Activated T-cell treated with anti-CD3 and anti-CD28 coated beads for 4 hours (primary cell): ENCODE measurements at places on chromosomes 2 and 18.

- DNase-seq, result no peak
These were observed 298.3 kb downstream of the TDRD15 start for GRCh38 chr2:21422050-21422449.

- no peak for DNase-seq
These were observed 709 bp downstream of the RAB27B start for GRCh38 chr18:54828986-54829385.

DNA sequence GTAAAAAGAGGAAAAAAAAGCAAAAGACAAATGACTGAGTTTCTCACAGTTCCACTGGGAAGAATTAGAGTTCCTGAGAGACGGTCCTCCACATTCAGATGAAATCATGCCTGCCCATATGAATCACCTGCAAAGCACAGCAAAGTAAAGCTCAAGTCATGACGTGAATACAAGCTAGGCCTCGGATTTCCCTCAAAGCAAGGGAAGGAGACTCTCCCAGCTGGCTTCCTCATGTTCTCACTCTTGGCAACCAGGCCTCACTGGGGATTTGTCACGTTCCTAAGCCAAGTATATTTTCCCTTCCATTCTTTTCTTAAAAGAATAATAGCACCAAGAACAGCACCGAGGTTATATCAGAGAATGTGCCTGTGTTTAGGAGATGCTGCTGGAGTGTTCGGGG is 47.0 kb downstream of the CYP27C1 start:
- no peak for DNase-seq

DNA sequence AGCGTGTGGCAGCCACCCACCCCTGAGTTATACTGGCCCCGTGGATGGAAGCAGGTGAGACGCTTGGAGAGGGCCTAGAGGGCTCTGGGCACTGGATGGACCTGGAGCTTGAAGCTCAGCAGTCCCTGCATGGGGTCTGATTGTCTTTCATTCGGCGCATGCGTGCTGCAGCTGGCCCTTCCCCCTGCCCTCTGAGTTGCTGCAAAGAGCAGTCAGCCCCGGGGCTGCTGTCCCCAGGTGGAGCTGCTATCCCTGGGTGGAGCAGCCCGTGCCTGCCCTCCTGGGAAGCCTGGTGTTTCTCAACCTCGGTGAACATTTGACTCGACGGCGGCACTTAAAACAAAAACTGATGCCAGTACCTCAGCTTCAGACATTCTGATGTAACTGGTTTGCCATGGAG is 29.6 kb downstream of the IGFBP5 start:
- no peak for DNase-seq

DNA sequence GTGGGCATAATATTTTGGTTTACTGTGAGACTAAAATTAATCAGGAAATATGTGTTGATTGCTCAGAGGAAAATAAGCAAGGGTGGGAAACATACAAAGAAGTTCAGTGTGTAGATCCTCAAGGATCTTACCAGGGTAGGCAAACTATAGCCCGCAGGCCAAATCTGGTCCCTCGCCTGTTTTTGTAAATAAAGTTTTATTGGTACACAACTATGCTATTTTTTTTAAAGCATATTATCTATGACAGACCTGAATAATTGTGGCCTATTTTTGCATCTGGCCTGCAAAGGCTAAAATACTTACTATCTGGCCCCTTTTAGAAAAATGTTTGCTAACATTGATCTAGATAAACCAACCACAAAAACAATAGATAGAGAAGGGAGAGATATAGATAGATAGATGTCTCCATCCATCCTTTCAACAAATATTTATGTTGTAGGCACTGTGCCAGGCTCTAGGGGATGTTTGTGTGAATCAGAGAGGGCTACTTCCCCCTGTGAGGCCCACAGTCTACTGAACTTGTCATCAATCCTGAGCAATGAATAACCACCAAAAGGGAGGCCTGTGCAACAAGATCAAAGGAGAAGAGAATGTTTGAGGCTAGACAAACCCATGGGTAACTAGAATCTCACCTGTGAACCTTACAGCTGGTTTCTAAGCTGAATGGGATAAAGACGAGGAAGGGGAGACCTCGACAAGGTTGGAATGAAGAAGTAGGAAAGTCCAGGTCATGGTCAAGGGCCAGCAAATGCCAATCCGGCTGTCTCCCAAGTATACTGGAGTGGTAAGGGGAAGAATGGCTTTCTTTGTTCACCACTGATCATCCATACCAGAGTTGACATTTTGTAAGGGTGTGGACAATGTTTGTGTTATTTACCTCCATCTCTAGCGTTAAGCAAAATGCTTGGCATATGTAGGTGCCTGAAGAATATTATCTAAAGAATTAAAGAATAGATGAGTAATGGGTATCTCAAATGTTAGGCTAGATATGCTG is 23.6 kb downstream of the ALPK2 start:
- DNase-seq, result peak; percentile 30

DNA sequence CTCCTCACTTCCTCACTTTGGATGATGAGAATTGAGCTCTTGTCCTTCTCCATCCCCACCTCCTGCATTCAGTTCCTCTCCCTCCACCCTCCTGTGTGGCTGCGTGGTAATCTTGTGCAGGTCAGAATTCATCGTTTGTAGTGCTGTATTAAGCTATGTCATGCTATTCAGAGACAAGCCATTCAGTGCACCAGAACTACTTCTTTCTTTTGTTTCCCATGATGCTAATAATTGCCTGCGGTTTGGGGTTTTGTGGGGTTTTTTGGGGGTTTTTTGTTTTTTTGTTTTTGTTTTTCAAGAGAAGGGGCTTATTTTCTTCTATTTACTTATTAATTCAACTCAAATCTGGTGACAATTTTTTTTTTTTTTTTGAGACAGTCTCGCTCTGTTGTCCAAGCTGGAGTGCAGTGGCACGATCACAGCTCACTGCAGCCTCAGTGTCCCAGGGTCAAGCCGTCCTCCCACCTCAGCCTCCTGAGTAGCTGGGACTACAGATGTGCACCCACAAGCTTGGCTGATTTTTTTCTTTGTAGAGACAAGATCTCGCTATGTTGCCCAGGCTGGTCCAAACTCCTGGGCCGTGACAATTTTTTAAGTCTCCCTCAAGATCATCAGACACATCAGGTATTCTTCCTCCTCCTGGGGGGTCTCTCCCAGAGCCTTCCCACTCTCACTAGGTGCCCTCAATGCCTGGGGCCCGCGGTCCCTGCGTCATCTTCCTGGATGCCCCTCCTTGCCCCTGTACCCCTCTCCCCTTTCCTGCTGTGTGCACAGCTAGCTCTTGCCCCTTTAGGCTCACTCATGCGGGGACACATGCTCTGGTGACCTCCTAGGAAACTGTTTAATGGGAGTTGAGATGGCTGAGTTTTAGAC is 37.8 kb downstream of the MAL start:
- no peak for DNase-seq

- DNase-seq, result no peak
These were observed 246.4 kb downstream of the KLHL29 start for GRCh38 chr2:23631389-23631788.

GRCh38 chr2:55330541-55331297 is 61.7 kb upstream of the MTIF2 start:
- DNase-seq, result no peak

GRCh38 chr18:9333441-9334328 is 888 bp upstream of the TWSG1 start:
- no peak for DNase-seq

- no peak for DNase-seq
These were observed 9.2 kb downstream of the ONECUT2 start for GRCh38 chr18:57444301-57444759.

DNA sequence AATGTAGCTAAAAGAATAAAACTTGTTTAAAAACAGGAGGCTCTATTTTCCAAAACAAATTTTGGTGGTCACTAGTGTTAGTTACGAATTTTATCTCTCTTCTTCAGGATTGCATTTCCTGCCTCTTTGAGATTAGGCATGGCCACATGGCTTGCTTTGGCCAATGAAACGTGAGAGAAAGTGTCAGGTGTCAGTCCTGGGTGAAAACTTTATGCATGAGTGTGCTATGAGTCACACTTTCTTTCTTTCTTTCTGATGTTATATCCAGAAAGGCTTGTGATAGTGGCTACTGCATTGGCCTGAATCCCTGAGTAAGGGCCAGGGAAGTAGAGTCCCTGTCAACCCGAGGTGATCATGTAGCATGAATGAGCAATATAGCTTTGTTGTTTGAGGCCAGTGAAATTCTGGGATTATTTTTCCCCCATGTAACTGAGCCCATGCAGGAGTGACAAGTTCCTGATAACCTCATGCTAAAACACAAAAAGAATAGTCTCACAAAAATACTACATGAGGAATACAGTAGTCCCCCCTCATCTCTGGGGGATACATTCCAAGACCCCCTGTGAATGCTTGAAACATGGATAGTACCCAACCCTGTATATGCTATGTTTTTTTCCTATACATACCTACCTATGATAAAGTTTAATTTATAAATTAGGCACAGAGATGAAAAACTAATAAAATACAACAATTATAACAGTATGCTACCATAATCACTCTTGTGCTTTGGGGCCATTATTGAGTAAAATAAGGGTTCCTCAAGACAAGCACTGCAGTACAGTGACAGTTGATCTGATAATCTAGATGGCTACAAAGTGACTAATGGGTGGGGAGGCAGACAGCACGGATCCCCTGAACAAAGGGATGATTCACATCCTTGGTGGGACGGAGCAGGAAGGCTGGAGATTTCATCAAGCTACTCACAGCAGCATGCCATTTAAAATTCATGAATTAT is 109.5 kb downstream of the CDC42EP3 start:
- DNase-seq, result no peak

GRCh38 chr2:112803691-112804521 is 19.6 kb upstream of the IL1A start:
- DNase-seq, result no peak

GRCh38 chr2:130869441-130870160 is 32.9 kb downstream of the ARHGEF4 start:
- no peak for DNase-seq

GRCh38 chr2:101781326-101781725 is 83.8 kb downstream of the MAP4K4 start:
- DNase-seq, result no peak

GRCh38 chr2:209821806-209822205 is 50.2 kb downstream of the UNC80 start:
- DNase-seq, result no peak

- DNase-seq, result no peak
These were observed 94.1 kb upstream of the MSTN start for GRCh38 chr2:190156530-190157212.

GRCh38 chr2:240787521-240788472 is 32.2 kb downstream of the KIF1A start:
- no peak for DNase-seq

DNA sequence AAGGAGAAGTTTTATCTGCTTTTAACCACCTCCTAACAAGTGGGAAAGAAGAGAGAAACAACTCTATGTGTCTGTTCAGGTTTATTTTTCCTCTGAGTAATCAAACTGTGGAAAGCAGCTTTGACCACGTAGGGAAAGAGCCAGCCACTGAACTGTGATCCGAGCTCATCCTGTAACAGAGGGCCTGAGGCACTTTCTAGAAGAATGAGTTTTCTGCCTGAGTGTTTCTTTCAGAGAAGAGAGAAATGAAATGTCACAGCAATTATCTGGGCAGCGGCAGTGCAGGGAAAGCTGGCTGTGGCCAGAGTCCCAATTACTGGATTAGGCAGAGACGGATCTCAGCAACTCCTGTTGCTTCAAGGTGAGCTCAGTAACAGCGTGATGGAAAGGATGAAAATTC is 151.9 kb downstream of the CD226 start:
- DNase-seq, result no peak

GRCh38 chr2:211534632-211535031 is 978.2 kb downstream of the CPS1 start:
- DNase-seq, result no peak

DNA sequence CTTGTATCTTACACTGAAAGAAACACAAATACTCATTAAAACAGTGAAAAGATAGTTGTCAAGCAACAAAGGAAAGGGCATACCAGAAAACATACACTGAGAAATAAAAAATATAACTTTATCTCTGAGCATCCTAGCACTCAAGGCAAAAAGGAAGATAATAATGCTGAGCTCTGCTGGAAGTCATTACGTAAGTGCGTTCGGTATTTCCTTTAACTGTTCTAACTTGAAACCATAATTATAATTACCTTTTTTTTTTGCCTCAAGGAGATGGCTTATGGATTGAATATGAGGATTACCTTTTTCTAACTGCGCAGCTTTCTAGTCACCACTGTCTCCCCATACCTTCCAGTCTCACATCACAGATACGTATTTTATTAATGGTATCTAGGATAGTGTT is 308.1 kb downstream of the GBX2 start:
- DNase-seq, result no peak

DNA sequence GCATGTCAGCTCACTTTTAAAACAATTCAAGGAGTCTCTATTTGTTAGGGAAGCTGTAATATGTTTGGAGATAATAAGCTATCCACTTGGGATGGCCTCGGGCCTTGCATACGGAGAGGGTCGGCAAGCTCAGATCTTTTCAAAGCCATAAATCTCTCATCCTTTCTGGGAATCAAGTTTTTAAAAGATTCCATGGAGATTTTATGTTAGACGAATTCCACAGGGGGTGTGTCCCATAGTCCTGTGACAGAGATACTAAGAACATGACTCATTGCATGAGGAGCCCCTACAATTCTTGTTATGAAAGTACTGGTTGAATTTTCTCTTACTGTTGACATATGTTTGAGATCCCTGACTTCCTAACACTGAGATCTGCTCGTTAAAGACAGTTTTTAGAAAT is 108.7 kb downstream of the FEZ2 start:
- DNase-seq, result no peak
